ENCODE measurements at places on chromosomes 5 and 9.

DNA sequence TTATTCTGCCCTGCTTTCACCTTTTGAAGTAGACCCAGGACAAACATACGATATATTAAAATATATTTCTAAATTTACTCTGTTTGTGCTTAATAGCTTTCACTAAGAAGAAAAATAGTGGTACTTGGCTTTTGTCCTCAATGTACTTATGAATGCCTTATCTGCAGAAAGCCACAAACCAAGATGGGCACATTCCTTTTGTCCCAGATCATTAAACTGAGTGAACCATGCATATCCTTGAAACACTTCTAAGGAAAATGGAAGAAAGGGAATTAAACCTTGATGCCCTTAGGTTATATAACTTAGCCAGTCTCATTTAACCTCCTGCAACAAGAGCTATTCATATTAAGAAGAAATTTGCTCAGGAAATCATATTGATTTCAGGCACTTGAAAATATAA lies 553.8 kb upstream of the CDH9 start:
- no peak for DNase-seq

DNA sequence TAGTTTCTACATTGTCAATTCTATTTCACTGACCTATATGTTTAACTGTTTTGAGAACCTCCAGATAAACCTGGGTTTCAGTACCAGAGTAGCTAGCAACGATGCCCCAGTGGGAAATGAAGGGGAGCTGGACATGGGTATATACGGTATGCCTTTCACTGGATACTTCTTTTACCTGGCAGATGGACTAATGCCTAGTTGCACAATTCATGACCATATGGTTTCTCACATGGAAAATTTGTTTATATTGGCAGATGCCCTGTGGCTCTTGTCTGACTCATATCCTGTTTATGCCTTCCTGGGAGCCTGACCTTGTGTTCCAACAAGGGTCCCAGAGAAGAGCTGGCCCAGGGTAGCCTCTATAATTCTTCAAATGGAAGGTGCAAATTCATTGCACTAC lies 144.1 kb downstream of the MAT2B start:
- peak; percentile 88 for DNase-seq

DNA sequence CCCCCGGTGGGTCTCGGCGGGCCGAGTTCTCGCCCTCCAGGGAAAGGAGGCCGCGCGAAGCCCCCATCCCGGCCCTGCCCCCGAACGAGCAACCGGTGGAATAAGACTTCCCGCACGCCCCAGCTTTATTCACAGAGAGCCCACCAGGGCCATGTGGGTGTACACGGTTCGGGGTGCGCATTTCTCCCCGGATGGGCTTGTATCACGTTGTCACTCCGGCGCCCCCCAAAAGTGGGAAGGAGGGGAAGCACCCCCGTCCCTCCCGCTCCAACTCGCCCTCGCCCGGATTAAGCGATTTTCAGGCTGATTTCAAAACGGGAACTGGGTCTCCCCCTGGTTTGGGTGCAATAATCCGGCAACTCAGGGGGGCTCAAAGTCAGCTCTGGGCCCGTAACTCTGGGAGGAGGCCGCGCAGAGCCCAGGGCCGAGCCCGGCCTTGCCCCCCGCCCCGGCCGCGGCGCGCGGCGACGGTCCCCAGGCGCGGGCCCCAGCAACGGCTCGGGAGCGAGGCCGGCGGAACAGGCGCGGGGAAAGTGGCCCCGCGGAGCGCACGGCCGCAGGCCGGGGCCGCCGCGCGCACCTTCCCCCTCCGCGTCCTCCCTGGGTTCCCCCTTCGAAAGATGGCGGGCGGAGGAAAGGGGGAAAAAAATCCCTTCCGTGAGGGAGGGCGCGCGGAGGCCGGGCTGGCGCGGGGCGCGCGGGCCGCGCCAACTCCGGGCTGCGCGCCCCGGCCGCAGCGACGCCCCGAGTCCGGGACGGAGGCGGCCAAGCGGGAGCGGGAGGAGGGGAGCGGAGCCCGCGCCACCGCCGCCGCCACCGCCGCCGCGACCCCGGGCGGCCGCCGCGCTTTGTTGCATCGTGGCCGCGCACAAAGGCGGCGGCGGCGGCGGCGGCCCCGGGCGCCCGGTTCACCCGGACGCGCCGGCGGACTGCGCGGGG lies 644 bp downstream of the BRD3 start:
- DNase-seq: no peak

- peak; percentile 61 for DNase-seq
Observed at GRCh38 chr5:180605554-180606214, 14.4 kb upstream of the SCGB3A1 start.

GRCh38 chr5:179620703-179621350 lies 2.6 kb downstream of the HNRNPH1 start:
- DNase-seq: no peak

Measured in SW 1271 (cell line).